ENCODE measurements at places on chromosomes 11 and 22. TPM values are rescaled to one million over a fixed set of nuclear protein-coding genes. Genes with fewer than 3 reads are reported as not detected.

DNA sequence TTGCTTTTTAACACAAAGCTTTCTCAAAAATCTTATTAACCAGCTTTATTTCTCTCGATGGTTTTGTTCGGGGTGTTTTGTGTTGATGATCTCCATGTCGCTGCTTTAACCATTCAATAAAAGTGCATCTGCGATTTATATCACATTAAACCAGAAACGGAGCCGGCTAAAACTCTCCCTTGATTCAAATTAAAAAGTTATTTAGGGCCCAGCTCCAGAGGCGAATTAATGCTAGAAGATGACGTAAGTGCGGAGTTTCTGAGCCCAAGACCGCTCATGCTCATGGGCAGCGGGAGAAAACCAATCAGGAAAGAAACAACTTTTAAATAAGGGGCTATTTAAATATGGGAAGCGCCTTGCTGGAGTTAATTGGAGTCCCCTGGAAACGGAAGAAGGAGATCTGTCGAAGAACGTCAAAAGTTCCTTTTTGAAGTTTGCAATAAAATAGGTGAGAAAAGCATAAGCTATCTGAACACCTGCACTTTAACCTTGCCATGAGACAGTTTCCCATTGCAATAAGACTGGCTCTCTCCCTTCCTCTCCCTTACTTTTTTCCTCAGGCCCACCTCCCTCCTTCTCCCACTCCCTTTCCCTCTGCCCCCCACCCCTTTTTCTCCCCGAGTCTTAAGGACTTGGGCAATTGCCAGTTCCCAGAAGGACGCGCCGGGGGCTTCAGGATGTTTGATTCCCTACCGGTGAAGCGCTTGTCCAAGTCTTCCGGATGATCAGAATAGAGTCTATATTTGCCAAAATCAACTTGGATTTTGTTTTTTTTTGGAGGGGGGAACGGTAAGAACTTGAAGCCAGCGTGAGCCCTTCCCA, 1.9 kb upstream of the DBX1 start:
- no peak for DNase-seq
- H3K27me3 ChIP-seq: peaks cover 29% of the 10 kb centered on the region
- no peaks in the 10 kb centered on the region for H3K36me3 ChIP-seq
- H3K4me1 ChIP-seq: peaks cover 15% of the 10 kb centered on the region
- no peak overlapping the region for H3K27ac ChIP-seq
- no peak overlapping the region for H3K4me3 ChIP-seq

GRCh38 chr11:46697303-46697702, 3.1 kb downstream of the ARHGAP1 start:
- H3K27me3 ChIP-seq: no peaks in the 10 kb centered on the region
- no peak overlapping the region for H3K27ac ChIP-seq
- H3K36me3 ChIP-seq: no peaks in the 10 kb centered on the region
- peaks cover 39% of the 10 kb centered on the region for H3K4me1 ChIP-seq
- peak; percentile 24 for DNase-seq

GRCh38 chr11:123161376-123162030, 33.5 kb downstream of the CLMP start:
- DNase-seq: no peak
- no peak overlapping the region for H3K4me3 ChIP-seq
- H3K27ac ChIP-seq: no peak overlapping the region
- no peaks in the 10 kb centered on the region for H3K36me3 ChIP-seq

DNA sequence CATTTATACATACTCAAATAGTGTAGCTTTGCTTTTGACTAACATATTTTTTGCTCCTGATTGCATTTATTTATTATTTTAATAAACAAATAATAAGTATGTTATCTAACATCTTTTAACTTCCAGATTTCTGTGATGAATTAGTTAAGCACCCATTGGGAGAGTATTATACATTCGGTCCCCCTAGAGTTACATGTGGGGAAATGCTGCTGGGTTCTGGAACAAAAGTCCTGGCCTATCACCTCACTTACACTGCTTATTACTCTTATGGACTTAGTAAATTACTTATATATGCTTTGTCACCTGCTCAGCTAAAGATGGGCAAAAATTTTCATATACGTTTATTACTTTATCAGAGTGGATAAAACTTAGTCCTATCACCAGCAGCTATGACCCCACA, 1163.0 kb downstream of the FAM181B start:
- H3K4me3 ChIP-seq: no peak overlapping the region
- DNase-seq: no peak
- H3K36me3 ChIP-seq: no peaks in the 10 kb centered on the region
- no peak overlapping the region for H3K27ac ChIP-seq

DNA sequence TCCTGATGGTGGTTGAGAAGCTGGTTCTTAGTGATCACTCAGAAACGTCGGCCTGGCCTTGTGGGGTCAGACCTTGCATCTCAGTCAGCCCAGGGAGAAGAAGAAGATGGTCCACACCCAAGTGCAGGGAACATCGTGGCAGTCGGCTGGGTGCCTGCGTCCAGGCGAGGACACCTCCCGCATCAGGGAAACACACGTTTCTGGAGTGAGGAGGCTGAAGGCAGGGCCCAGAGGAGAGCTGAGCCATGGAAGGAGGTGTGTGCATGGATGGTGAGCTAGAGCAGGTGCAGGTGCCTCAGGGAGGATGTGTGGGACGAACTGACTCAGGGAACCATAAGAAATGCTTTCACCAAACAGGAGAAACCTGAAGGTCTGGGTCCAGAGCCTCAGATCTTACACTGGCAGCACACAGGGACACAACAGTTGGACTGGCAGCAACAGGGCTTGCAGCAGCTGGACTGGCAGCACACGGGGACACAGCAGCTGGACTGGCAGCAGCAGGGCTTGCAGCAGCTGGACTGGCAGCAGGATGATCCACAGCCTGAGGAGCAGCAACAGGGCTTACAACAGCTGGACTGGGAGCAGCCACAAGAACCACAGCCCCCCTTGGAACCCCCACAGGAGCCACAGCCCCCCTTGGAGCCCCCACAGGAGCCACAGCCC, 632 bp downstream of the KRTAP5-2 start:
- DNase-seq: no peak
- H3K4me3 ChIP-seq: no peak overlapping the region
- H3K36me3 ChIP-seq: no peaks in the 10 kb centered on the region

DNA sequence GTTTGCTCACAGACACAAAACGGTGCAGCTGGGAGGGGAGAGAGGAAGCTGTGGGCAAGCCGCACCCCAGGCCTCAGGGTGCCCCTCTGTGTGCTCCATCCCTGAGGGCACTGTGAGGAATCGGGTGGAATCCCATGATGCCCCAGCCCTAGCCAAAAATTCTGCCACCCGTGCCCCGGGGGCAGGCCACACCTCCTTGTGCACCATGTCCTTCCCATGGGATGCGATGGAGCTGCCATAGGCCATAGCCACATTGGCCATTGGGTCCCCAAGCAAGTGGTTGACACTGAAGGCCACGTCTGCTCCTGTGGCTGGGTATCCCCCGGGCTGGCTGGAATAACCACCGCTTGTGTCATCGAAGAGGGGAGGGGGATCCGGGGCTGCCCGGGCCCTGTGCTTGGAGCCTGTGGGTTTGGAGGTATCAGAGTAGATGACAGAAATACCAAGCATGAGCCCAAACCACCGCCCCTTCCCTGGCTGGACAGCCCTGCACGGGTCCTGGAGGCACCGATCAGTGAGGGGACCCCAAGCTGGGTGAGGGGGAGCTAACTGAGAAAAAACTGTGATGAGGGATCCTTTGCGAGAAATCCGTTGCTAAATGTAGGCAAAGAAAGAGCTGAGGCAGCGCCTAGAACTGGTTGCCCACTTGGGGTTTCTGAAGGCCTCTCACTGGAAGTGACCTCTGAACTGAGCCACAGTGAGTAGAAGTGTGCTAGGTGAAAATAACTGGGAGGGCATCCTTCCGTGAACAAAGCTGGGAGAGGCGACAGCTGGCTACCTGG, 863 bp downstream of the YIF1A start:
- H3K27me3 ChIP-seq: no peaks in the 10 kb centered on the region
- H3K36me3 ChIP-seq: no peaks in the 10 kb centered on the region
- H3K4me3 ChIP-seq: peak overlapping the region; percentile 65
- peak overlapping the region; percentile 99 for H3K27ac ChIP-seq

DNA sequence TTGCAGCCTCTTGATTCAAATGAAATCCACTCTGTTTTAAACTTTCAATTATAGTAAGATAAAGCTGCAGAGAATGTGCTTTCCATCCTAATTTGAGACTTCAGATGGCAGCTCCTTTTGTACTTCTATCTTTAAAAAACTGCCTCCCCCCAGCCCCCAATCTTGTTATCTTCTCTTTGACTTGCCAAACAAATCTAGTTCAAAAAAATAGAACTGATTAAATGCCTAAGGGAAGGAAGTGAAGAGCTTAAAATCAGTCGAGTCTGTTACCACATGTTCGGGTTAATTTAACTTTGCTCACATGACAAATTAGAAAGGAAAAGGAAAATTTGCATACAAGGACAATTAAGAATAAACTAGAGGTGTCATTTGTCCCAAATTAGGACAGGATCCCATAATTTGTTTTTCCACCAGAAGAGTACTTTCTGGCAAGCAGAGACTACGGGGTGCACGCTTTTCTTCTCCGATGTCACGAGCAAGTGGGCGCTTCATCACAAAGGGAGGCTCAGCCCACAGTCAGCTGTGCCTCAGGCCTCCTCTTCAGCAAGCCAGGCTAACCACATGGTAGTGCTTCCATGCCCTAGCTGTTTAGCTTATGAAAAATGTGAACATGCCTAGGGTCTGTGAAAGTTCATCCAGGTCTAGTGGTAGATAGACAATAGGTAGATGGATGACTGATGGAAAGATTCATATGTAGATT, 69.0 kb upstream of the LDLRAD3 start:
- no peak overlapping the region for H3K27ac ChIP-seq
- H3K4me1 ChIP-seq: peaks cover 11% of the 10 kb centered on the region
- H3K27me3 ChIP-seq: no peaks in the 10 kb centered on the region
- no peak overlapping the region for H3K4me3 ChIP-seq
- no peaks in the 10 kb centered on the region for H3K36me3 ChIP-seq
- DNase-seq: no peak

Gene CTSF
- total RNA-seq: 55.8 TPM

Gene NR1H3
- total RNA-seq: 33.9 TPM

Gene MMP27
- total RNA-seq: not detected

Gene HTR3B
- not detected for total RNA-seq

Gene CRYBB3
- total RNA-seq: not detected

Gene NRXN2
- 4.9 TPM for total RNA-seq
